Upper lobe of left lung (tissue), 6 donors: ENCODE measurements at places on chromosomes 11 and 22.

DNA sequence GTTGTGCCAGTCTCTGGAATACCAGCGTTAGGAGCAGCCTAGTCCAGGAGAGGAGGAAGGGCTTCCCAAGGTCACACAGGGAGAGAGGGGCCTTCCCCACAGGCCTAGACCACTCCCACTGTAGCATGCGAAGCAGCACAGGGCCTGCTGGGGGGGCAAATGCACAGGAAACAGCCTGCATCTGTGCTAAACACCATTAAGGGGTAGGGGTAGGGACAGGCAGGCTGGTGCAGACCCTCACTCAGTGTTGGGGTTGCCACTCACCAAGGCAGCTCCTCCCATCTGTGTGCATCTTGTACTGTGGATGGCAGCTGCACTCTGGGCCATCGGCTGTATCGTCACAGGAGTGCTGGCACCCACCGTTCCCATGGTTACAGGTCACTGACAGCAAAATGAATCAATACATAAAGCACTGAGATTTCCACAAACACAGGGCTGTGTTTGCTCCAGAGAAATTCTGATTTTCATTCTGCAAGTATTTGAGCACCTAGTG, 24.9 kb downstream of the SCUBE2 start:
- DNase-seq: no peak

- peak; percentile 21 for DNase-seq
Measured at GRCh38 chr11:28110108-28110820, 2.1 kb downstream of the METTL15 start.

GRCh38 chr22:22865311-22866072, 22.1 kb upstream of the IGLL5 start:
- DNase-seq: no peak

DNA sequence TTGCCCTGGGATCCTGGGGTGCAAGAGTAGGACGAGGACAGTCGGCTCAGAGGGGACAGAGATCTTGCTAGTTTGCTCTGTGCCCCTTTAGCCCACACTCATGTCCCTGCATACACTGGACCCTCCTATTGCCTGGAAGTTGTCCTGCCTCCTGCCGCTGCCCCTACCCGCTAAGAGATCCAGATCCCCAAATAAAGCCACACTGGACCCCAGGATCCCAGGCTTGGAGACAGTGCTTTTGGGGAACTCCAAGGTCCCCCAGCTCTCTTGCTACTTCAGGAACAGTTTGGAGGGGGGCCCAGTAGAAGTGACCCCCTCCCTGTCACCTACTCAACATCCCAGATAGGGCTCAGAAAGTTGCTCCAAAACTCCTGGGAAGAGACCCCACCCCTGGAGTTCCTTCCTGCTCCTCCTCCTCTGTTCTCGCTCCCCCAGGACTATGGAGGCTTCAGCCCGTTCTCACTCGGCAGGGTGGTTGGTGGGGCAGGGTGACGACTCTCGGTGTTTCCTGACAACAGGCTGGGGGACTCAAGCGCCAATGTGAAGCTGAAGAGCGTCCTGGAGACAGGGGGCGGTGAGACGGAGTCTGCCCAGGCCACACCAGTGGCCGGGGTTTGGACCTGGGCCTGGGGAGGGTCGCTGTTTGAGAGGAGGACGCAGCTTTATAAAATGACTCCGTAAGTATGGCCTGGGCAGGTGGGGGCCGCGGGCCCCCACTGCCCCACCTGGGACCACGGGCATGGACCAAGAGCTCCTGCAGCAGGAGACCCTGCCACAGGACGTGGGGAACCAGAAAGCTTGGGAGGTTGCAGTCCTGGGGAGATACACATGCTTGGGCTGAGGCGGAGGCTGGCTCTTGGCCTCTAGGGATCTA, 19.2 kb upstream of the TUB start:
- peak; percentile 53 for DNase-seq

DNA sequence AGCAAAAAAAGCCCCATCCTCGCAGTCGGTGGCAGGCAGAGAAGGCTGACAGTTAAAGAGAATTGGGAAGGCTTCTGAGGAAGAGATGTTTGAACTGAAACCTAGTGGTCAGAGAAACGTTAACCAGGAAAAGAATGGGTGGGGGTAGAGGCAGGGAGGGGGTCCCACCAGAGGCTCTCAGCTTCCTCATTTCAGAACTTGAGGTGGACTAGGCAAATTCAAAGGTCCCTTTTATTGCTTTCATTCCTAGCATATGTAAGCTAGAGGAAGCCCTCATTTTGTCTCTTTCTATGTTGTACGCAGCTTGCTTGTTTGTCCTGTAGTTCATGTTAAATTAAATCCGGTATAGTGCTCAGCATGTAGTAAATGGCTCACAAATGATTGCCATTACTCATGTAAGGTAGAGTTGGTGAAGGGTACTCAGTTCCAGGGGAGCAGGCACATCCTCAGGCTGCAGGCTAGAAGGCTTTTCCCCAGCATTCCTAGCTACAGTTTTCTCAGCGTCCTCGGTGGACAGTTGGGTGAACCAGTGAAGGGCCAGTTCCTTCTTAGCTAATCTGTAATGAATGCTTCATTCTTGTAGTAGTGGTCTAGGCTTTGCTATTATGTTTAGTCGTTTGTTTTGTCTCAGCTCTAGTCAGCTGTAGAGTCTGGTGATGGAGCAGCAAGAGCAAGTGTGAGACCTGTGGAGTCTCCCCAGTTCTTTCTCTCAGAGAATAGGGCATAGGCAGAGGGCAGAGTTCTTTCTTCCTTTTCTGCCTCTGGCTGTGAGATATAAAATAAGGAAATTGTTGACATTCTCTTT, 58.6 kb downstream of the UVRAG start:
- DNase-seq: no peak

DNA sequence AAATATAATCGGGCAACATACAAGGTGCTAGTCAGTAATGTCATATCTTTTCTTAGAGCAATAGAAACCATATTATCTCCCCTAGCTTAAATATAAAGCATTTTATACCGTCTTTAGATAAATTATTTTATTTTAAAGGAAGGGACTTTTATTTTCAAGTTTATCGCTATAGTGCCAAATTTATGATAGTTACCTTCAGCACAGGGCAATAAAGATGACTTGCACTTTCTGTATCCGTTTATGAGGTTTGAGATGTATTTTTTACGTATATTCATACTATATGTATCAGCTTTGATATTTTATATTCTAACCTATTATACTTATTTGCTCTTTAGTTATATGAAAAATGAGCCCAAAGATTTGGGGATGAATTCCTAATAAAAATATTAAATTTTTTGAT, 61.6 kb upstream of the CARD18 start:
- DNase-seq: no peak

DNA sequence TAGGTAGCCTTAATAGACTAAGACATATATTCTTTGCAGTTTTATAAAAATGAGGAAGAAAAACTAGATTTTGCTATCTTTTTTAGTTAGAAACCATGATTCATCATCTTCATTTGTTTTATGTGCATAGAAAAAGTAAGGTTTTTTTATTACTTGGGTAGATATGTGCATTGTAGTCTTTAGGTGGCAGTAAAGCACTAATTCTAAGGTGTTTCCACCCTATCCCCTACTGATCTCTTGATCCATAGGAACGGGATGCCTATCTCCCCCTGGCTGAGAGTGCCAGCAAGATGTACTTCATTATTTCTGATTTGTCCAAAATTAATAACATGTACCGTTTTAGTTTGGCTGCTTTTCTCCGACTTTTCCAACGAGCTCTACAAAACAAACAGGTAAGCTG, 148.1 kb downstream of the DYNC2H1 start:
- DNase-seq: no peak
